ENCODE measurements at places on chromosomes 2 and 18. TPM values are rescaled to one million over a fixed set of nuclear protein-coding genes. Genes with fewer than 3 reads are reported as not detected.

DNA sequence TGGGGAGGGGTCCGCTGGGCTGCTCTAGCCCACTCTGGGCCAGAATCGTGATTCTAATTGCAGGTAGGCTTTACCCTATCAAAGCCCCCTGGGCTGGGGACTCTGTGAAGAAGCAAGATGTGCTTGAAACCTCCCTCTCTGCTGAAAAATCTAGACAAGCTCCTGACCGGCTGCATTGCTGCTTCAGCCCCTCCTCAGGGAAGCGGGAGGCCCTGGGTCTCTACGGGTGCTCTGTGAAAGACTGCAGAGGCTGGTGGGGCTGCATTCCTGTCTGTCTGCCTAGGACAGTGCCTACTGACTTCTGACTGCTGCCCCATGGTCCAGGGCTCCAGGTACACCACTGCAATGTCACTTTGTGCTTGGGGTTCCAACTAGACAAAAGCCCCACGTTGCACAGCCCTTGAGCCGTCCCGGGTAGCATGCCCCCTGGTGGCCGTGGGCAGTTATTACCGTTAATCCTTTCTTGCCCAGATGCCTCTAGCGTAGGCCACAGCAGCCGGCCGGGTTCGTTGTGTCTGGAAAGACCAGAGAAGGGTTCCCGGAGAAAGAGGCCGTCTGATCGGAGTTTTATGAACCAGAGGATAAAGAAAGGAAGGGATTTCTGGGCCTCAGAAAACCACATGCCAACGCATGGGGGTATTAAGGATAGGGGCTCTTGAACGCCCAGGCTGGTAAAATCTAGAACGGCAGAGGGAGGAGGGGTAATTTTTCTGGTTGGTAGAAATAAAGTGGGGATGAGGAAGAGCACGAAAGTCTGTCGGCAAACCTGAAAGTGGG is 15.9 kb upstream of the C1QL2 start:
- peak; percentile 34 for DNase-seq

DNA sequence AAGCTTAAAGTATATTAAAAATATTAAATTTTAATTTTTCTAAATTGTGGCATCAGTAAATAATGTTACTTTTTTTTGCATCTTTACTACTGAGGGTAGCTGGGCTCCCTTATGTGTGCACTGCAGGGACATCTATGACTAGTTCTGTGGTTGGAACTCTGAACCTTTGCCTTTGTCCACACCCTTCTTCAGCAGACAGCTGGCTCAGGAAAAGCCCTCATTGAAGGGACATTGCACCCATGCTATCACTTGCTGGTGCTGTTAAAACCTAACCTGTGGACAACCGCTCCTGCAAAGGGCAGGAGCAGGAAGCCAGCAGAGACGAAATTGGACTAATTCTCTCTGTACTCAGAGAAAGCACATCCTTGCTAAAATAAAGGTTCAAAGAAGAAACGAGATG is 30.1 kb downstream of the MOCOS start:
- no peak for DNase-seq

DNA sequence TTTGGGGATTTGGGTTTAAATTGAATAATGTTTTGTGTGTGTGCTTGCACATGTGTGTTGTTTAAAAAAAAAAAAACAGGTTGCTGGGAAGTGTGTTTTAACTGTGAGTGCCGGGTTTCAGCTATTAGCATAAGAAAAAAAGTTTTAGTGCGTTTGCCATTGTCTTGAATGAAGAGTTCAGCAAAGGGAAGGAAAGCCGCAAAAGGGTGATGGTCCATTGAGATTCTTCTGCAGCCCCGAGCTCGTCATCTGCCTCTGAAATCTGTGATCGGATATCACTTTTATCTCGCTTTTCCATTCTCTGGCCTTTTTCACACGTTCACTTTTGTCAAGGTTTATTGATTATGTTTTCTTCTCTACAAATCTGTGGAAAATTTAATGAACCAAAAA is 4.7 kb downstream of the GLI2 start:
- no peak for DNase-seq

DNA sequence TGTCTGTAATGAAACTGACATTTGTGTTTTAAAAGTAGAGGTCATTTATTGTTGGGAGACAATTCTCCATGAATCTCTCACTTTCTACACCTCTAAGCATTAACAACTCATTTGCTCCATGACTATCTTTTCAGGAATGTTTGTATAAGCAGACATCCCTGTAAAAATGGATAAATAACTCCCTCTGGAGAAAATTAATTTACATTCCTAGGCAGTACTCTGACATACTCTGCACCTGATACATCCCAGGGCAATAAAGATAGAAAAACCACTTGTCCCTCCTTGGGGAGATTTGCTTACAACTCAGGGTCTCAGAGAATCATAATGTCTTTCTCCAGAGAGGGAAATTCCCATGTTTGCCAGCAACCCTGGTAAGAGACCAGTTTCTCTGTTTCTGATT is 1037.7 kb upstream of the SLC39A10 start:
- no peak for DNase-seq

DNA sequence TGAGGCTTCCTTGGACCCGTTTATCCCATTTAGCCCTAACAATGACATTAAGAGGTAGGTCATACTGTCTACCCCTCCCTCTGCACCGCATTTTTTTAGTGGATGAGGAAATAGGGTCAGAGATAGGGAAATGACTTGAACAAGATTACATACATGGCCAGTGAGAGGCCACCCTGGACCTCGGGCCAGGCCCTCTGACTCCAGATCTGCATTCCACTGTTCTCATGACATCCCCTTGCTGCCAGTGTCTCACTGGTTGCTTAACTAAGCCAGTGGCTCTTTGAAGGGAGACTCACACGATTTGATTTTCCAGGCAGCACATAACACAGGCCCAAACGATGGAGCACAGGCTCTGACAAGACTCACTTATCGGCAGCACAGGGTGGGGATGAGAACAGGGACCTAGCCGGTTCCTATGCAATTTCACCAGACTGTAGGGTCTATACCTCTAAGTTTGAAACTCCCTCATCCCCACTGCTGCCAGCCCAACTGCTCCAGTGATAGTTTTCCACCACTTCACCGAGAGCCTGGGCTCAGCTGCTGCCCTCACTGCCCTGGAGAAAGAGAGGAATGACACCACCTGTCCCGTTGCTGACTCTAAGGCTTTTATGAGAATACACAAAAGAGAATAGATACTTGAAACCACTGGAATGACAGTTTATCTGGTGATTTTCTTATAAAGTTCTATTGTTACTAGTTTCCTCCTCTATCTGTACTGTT is 82.5 kb downstream of the TMEM247 start:
- DNase-seq: peak; percentile 49

DNA sequence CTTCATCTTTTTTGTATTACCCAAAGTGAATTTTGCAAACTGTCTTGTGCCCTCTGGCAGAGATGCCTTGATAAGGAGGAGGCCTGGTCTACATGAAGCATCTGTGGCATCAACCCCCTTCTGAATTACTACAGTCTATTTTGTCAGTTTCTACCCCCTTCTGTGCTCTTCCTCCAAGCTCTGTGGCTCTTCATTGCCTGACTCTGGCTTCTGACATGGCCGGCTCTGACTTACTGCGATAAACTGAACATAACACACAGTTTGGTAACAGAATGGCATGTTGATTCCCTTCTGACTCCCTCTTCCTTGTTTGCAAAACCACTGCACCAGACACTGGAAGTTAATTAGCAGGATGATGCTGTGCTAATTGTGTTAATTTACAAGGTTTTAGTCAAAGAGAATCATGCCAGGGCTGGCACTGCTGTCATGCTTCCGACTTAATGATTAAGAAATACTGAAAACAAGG is 122.5 kb downstream of the FIGN start:
- no peak for DNase-seq

- DNase-seq: no peak
Measured at GRCh38 chr2:69456154-69456553, 18.9 kb upstream of the NFU1 start.

- DNase-seq: peak; percentile 75
Measured at GRCh38 chr2:6977113-6977741, 60.0 kb downstream of the RNF144A start.

- no peak for DNase-seq
Measured at GRCh38 chr2:54901224-54901986, 148.8 kb downstream of the RTN4 start.

DNA sequence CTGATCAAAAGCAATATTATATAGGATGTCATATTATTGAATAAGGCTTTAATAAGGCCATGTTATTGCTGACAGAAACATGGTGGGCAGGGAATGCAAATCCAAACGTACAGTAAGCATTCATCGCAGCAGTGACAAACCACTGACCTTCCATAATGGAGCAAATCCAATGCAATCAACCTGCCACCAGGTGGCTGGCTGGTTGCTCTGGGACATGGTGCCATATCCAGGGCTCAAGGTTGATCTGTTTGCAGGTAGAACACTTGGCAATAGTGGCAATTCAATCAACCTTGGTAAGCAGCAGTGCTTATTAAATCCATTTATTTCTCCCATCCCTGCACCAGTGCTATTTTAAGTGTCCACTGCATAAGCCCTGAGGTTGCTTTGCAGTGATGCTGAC is 75.4 kb downstream of the CERKL start:
- no peak for DNase-seq

GRCh38 chr2:112483042-112483473 is 1.1 kb downstream of the TTL start:
- DNase-seq: peak; percentile 44

GRCh38 chr2:101518578-101519492 is 43.9 kb upstream of the RFX8 start:
- peak; percentile 74 for DNase-seq

GRCh38 chr2:38719706-38720105 is 31.5 kb downstream of the SRSF7 start:
- DNase-seq: no peak

GRCh38 chr2:119426801-119427395 is 4.8 kb upstream of the TMEM37 start:
- DNase-seq: no peak

- no peak for DNase-seq
Measured at GRCh38 chr2:39607538-39608262, 58.0 kb upstream of the TMEM178A start.

GRCh38 chr2:206443735-206444527 is 599 bp downstream of the ADAM23 start:
- peak; percentile 64 for DNase-seq

DNA sequence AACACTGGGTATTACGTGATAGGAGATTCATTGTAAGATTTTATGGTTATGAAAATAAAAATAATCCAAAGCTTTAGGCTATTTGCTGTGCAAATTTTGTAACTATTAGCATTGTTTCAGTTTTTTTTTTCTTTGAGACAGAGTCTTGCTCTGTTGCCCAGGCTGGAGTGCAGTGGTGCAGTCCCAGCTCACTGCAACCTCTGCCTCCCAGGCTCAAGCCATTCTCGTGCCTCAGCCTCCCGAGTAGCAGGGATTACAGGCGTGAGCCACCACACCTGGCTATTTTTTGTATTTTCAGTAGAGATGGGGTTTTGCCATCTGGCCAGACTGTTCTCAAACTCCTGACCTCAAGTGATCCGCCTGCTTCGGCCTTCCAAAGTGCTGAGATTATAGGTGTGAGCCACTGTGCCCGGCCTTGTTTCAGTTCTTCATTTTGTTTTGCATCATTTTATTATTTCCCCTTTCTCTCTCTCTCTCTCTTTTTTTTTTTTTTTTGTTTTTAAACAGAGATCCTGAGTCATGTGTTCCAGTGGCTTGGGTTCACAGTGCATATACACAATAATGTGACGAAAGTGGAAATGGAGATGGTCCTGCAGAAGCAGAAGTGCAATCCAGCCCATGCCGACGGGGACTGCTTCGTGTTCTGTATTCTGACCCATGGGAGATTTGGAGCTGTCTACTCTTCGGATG is 25.8 kb downstream of the CASP10 start:
- no peak for DNase-seq

GRCh38 chr2:99861376-99861760 is 281.0 kb downstream of the AFF3 start:
- DNase-seq: no peak

GRCh38 chr2:8600456-8600855 is 81.4 kb upstream of the ID2 start:
- DNase-seq: no peak

- no peak for DNase-seq
Measured at GRCh38 chr2:102439065-102439695, 16.2 kb downstream of the IL18RAP start.

DNA sequence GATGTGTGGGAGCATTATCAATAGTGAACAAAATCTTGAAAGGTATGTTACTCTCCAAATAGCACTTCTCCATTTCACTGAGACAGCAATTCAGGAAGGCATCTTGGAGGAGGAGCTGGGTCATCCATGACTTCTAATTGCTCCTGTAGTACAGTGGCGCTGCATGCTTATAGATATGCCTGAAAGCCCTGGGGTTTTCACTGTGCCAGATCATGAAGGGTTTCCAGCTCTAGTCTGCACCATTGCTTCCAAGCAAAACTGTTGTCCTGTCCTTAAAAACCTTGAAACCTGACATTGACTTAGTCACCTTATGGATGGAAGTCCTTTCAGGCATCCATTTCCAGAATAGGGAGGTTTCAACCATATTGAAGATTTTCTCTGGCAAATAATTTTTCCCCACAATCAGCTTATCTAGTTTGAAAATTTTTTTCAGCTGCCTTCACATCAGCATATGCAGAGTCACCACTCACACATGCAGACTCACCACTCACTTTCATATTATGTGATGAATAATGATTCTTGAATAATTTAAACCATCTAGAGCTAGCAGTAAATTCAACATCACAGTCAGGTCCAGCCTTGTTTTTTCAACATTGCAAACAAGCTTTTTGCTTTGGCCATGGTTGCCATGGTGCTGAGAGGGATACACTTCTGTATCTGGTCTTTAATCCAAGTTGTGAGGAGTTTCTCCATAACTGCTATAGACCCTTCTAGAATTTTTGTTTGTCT is 297.1 kb downstream of the CLIP4 start:
- DNase-seq: no peak

GRCh38 chr2:150234787-150235446 is 252.6 kb downstream of the RND3 start:
- DNase-seq: peak; percentile 71

The EPB41L3 gene
- total RNA-seq: 50.1 TPM

The HOXD1 gene
- not detected for total RNA-seq

The MDH1B gene
- 0.21 TPM for total RNA-seq

The CSRNP3 gene
- total RNA-seq: 20.6 TPM

The LCT gene
- total RNA-seq: not detected
